Cardiac fibroblast (primary cell): ENCODE measurements at places on chromosomes 6 and 20.
A peak's percentile ranks its signal among the peaks of the same experiment; 100 is the strongest.

- DNase-seq: no peak
Observed at GRCh38 chr20:24459733-24460132, 9.7 kb upstream of the SYNDIG1 start.

- DNase-seq: peak; percentile 42
Observed at GRCh38 chr20:20731000-20731944, 18.8 kb upstream of the RALGAPA2 start.

DNA sequence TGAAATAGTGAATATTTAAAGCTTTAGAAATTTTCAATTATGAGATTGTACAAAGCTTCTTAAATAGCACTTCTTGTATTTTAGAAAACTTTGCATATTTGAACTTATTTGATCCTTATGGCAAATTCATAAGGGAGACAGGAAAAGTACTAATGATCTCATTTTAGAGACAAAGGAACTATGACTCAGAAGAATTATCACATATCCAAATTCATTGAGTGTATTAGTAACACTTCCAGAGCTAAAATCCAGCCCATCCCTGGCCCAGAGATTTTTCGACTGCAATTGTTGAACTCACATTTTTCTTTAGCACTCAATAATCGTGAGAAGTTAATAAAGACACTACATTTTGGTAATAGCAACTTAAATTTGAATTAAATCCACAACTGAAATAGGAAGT is 704.3 kb downstream of the EPM2A start:
- no peak for DNase-seq

DNA sequence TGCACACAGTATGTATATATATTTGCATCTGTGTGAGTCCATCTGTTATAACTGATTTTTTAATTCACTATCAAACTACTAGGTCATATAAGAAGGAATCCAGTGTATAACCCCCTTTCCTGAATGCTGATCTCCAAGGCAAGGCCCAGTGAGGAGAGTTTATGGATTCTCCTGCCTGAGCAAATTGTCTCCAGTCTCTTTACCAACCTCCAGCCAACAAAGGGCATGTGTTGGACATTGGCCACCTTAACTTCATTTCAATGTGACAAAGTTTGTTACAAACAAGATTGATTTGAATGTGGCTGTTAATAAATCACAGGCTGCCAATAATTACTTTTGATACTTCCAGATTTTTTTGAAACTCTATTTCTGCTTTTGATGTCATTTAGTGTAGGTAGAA is 191.6 kb downstream of the HAO1 start:
- DNase-seq: no peak
